Cardiac ventricle fibroblast (primary cell): ENCODE measurements at places on chromosomes 4 and X. TPM values are rescaled to one million over a fixed set of nuclear protein-coding genes. Genes with fewer than 3 reads are reported as not detected.

ADH1C gene
- 3.7 and 6.1 TPM in 2 replicates for total RNA-seq

BBS7 gene
- 8.8 and 12.4 TPM in 2 replicates for total RNA-seq

NIPAL1 gene
- 0.20 TPM in 1 of 2 replicates, not detected in the other for total RNA-seq

FGF2 gene
- total RNA-seq: 11.0 and 11.6 TPM in 2 replicates

ALPK1 gene
- total RNA-seq: 7.5 and 8.5 TPM in 2 replicates

RNF128 gene
- not detected in 2 replicates for total RNA-seq

HS3ST1 gene
- 0.25 and 0.49 TPM in 2 replicates for total RNA-seq

GPR119 gene
- not detected in 2 replicates for total RNA-seq

C4orf51 gene
- not detected in 2 replicates for total RNA-seq

VEGFC gene
- total RNA-seq: 12.8 and 15.7 TPM in 2 replicates

ZNF185 gene
- 1.6 and 2.2 TPM in 2 replicates for total RNA-seq

FHL1 gene
- total RNA-seq: 76.8 and 78.3 TPM in 2 replicates

AADAT gene
- total RNA-seq: 4.6 and 5.2 TPM in 2 replicates

RHOXF1 gene
- not detected in 2 replicates for total RNA-seq

GBA3 gene
- total RNA-seq: not detected in 2 replicates

SHROOM2 gene
- 0.49 and 0.75 TPM in 2 replicates for total RNA-seq

MAB21L2 gene
- total RNA-seq: not detected in 2 replicates

CORIN gene
- total RNA-seq: 0.25 and 2.0 TPM in 2 replicates

MGAT4D gene
- not detected in 2 replicates for total RNA-seq

TMEM47 gene
- total RNA-seq: 33.0 and 34.2 TPM in 2 replicates

MAGEC1 gene
- not detected in 2 replicates for total RNA-seq

MAP3K15 gene
- total RNA-seq: not detected in 2 replicates

STPG2 gene
- not detected in 2 replicates for total RNA-seq

CT45A5 gene
- total RNA-seq: not detected in 2 replicates

IL9R gene
- not detected in 2 replicates for total RNA-seq

EGF gene
- not detected in 2 replicates for total RNA-seq

PAGE1 gene
- total RNA-seq: not detected in 2 replicates

SPIN2A gene
- total RNA-seq: 1.1 TPM in 1 of 2 replicates, not detected in the other

GYPA gene
- not detected in 2 replicates for total RNA-seq

CD99 gene
- total RNA-seq: 494 and 509 TPM in 2 replicates

CLCN5 gene
- total RNA-seq: 4.0 and 5.4 TPM in 2 replicates

SORBS2 gene
- total RNA-seq: 1.2 and 1.9 TPM in 2 replicates

SMARCA1 gene
- 42.6 and 55.9 TPM in 2 replicates for total RNA-seq

VCX3B gene
- not detected in 2 replicates for total RNA-seq

MAGEE2 gene
- not detected in 2 replicates for total RNA-seq

CTAG1B gene
- total RNA-seq: not detected in 2 replicates

TASL gene
- total RNA-seq: not detected in 2 replicates

BEX1 gene
- total RNA-seq: not detected in 2 replicates

CYSLTR1 gene
- total RNA-seq: not detected in 2 replicates

MAGEA8 gene
- total RNA-seq: not detected in 2 replicates

PFKFB1 gene
- not detected in 2 replicates for total RNA-seq

UGT8 gene
- not detected in 2 replicates for total RNA-seq

ARHGEF6 gene
- 4.2 and 5.1 TPM in 2 replicates for total RNA-seq

CENPC gene
- total RNA-seq: 6.9 and 7.7 TPM in 2 replicates

ACE2 gene
- total RNA-seq: 0.06 and 0.24 TPM in 2 replicates

SAT1 gene
- 496 and 522 TPM in 2 replicates for total RNA-seq
